ENCODE measurements at places on chromosomes 13 and 19.

GRCh38 chr19:54062643-54063042 lies 1.1 kb downstream of the VSTM1 start:
- DNase-seq, result no peak

GRCh38 chr19:58035863-58036262 lies 2.0 kb downstream of the ZSCAN1 start:
- DNase-seq, result no peak

DNA sequence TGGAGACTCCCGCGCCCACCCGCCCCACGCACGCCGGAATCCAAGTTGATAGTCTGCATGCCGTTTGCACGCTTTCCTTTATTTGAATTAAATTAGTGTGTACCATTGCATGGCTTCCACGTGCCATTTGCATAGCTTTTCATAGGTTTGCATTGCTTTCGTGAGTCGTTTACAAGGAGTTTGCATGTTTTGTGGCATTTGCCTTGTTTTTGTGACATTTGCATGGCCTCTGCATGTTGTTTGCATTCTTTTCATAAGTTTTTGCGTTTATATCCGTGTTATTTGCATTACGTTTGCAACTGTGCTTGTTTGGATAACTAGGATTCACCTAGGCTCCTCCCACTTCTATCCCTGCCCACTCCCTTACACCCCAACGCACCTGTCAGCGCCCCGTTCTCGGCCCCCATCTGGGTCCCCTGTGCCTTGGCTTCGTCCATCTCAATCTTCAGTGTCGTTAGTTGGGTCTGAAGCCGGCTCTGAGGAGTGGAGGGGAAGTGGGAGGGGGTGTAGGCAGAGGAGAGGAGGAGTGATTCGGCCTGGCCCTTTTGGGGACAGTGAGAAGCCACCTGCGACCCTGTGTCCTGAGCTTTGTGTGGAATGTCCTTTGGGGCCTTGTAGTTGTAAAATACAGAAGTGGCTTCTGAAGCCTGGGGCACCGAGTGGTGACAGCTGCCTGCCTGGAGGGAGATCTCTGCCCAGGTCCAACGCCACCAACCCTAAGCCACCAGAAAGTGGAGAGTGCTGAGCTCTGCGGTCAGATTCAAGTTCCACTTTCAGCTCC lies 2.4 kb downstream of the CCDC194 start:
- DNase-seq, result no peak

- no peak for DNase-seq
Observed at GRCh38 chr19:23531231-23531790, 136.0 kb upstream of the ZNF91 start.

GRCh38 chr13:113663934-113664333 lies 3.1 kb upstream of the GRK1 start:
- DNase-seq, result no peak

- no peak for DNase-seq
Observed at GRCh38 chr19:17944301-17944700, 11.5 kb downstream of the CCDC124 start.

DNA sequence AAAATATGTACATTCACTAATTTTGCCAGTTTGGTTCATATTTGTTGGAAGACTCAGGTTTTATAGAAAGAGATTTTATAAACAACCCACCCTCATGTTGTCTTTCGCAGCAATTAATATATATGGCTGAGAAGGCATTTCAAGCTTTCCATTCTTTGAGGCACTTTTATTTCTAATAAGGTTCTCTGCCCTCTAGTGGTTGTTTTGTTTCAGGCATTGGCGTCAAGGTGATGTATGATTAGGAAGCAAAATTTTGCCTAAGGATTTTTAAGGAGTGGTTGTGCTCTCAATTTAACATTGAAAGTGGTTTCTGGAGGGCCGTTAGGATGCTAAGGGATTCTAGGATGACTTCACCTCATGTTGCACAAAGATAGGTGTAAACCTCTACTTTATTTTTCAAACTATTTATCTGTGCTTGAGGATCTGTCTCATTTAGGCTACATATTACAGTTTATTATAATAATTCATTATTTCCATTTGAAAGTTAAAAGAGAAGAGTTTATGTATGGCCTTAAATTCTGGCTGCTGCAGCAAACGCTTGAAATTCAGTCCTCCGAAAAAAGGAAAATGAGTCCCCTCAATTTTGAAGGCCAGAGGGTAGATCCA lies 35.9 kb downstream of the OXGR1 start:
- no peak for DNase-seq

GRCh38 chr13:61277586-61278276 lies 137.9 kb downstream of the PCDH20 start:
- DNase-seq, result no peak

GRCh38 chr19:2096034-2096479 lies at the start of gene MOB3A:
Gene MOB3A, minus strand, starts transcription at chr19:2096326. Its CDS starts 17,766 bp downstream, at chr19:2078560.
- DNase-seq, result peak; percentile 65

DNA sequence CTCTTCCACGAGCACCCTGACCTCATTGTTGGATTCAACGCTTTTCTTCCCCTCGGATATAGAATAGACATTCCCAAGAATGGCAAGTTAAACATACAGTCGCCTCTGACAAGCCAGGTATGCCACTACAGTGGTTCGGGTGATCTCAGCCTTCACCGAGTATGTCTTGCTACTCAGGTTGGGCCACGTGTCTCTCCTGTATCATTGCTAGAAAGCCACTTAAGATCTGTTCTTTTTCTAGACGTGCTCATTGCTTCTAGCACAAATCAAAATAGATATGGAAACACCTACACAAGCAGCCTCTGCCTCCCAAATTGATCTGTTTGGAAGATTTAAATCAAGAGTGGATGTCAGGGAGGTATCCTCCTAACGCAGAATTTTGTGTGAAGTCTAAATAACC lies 2.3 kb downstream of the SIN3B start:
- DNase-seq, result no peak

All from stimulated activated CD8-positive, alpha-beta memory T cell treated with anti-CD3 and anti-CD28 coated beads, Interleukin-4, amount 100 ng/mL, for 4 hours (primary cell).